Stimulated activated CD4-positive, alpha-beta T cell treated with anti-CD3 and anti-CD28 coated beads, Interleukin-4, amount 100 ng/mL, for 4 hours (primary cell): ENCODE measurements at places on chromosomes 16 and 17.

GRCh38 chr16:79928142-79928873, 327.8 kb upstream of the MAF start:
- DNase-seq: no peak

GRCh38 chr17:8048736-8049135, 9.9 kb downstream of the ALOX15B start:
- DNase-seq: no peak

DNA sequence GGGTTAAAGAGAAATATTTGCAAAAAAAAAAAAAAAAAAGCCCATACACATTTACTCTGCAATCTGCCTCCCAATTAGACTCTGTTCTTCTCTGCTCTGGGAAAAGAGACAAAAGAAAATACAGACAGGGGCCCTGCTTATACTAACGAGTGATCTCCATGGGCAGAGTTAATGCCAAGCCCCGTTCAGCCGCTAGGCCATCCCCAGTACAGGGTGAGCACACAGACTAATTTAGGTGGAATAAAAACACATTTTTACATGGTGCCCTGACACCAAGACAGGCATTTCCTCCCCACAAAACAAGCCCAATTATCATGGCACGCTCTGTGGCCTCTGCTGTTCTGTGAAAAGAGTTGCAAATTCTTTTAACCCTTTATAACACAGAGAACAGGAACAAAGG, 356.3 kb upstream of the C16orf82 start:
- no peak for DNase-seq

- peak; percentile 14 for DNase-seq
These were observed 31.8 kb downstream of the USP7 start for GRCh38 chr16:8931859-8932258.

DNA sequence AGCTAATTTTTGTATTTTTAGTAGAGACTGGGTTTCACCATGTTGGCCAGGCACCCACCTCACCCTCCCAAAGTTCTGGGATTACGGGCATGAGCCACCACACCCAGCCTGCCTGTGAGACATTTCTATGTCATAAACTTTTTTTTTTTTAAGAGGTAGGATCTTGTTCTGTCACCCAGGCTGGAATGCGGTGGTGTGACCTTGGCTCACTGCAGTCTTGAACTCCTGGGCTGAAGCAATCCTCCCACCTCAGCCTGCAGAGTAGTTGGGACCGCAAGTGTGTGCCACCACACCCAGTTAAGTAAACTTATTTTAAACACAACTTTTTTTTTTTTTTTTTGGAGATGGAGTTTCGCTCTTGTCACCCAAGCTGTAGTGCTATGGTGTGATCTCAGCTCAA, 47.2 kb downstream of the SCNN1G start:
- no peak for DNase-seq

DNA sequence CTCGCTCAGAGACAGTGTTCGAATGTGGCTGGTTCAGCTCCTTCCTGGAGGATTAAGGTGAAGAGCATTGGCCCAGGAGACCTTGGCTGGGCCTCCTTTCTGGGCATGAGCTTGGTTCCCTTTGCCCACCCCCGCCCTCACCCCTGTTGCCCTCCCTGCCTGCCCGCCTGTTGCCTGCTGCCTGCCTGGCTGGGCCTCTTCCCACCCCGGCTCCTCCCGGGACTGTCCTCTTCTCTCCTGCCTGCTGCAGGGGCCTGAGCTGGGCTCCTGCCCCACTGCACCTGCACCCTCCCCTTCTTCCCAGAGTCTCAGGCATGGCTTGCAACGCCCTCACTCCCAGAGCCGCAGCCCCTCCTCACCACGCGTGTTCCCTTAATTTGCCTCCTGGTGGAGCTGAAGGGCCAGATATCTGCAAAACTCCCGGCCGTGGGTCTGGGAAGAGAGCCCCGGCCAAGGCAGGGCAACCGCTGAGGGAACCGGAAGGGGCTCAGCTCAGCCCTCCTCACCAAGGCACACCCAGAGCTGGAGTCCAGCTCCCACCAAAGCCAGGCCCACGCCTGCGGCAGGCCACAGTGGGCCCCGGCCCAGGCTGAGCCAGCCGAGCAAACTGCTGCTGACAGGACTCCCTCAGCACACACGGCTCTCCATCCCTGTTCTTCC, 31.2 kb downstream of the MNT start:
- no peak for DNase-seq

DNA sequence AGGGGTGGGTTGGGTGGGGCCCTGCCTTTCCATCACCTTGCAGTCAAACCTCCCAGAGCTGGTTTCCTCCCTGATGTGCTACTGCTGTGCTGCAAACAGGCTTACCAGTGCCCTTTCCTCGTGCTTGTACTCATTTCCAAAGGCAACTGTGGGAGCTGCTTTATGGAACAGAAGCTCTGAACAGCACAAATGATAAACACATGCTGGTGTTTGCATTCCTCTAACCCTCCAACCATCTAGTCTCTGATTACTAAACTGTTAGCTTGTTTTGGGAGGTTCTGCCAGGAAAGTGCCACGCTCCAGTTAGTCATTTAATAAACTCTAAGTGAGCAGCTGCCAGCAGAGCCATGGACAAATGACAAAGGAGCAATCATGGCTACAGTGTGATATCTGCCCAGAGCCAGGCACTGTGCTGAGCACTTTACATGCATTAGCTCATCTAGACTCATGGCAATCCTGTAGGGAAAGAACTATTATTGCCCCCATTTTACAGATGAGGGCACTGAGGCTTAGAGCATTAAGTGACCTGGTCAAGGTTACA, 110.4 kb downstream of the VAT1L start:
- no peak for DNase-seq

- DNase-seq: no peak
These were observed 78.5 kb upstream of the C16orf82 start for GRCh38 chr16:26988186-26988585.

- DNase-seq: no peak
These were observed 308.4 kb downstream of the ABCC12 start for GRCh38 chr16:47847220-47847970.

GRCh38 chr16:81996664-81997509, 14.4 kb downstream of the SDR42E1 start:
- DNase-seq: no peak

DNA sequence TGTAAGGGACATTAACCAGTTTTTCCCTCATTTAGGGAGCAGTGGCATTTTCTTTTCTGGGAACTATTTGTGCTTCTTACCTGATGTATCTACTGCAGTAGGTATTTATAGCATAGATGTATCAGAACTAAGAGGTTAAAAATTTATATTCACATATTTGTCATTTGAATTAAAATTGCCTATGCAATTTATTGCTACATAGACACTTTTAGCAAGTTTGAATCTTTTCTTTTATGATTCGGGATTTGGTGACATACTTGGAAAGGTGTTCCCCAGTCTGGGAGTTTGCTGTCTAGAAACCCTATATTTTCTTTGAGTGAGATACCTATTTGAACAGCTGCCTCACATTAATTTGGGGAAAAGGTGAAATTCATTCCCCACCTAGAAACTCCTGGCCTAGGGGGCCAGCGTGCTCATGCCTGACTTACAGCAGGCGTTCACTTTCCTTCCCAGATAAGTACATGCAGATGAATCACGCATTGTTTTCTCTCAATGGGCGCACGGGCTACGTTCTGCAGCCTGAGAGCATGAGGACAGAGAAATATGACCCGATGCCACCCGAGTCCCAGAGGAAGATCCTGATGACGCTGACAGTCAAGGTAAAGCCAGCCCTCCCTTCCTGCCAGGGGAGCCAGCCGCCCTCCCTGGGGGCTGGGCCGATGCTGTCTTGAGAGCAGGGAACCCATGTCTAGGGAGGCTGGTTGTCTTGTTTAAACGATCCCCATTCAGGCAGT, 73.8 kb downstream of the SDR42E1 start:
- no peak for DNase-seq

DNA sequence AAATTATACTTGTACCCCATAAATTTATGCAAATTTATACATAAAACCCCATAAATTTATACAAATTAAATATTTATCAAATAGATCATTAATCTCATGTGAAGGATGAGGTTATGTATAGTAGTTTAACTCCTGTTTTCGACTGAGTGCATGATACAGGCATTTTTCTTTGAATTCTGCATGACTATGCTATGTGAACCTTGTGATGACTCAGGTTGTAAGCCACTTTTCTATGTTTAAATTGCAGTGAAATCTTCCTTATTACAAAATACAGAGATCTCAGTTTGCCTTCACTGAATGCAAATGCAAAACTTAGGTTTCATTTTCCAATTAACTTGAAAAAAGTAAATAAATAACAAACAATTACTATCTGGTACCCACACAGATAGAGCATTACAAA, 843.7 kb downstream of the CDH11 start:
- no peak for DNase-seq

DNA sequence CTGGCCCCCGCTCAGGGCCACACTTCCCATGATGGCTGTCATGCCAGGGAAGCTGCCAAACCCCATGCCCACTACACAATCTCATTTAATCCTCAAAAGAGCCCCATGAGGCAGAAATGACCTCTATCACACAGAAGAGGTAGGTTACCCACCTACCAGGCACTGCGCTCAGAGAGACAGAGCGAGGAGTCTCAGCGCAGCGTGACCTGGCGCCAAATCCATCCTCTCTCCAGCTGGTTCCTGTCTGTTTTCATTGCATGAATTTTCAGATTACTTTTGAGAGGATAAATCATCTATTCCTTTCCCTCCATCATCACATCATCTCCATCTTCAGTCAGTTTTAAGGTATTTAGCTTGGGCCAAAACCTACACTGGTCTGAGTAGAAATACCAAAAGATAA, 101.5 kb upstream of the DNAH17 start:
- no peak for DNase-seq

DNA sequence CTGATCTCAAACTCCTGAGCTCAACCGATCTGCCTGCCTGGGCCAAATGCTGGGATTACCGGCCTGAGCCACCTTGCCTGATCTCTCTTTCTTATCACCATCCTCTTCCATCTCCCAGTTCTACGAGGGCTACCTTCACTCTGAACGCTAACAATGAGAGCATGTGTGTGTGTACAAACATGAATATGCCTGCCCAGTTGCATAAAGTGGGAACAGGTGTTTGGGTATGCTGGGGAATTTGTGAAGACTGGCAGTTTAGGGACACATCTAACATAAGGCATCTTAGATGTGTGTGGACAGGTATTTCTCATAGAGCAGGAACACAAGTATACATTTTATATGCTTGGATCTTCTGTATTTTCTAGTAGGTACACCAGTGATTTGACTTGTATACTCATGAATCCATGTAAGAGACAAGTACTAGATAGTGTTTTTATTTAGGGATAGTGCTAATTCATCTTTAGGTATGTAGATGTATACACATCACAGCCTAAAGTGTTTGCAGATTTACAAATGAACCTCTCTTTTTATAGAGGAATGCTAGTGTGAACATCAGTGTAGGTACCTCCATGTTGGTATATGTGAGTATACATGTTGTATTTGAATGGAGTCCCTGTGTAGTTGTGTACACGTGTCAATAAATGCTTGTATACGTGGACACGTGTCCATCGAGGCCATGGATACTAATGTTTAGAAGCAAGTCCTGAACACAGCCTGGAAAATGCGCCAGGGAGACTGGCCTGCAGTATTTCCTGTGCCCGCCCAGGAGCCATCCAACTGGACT, 1.2 kb upstream of the DLX4 start:
- no peak for DNase-seq

DNA sequence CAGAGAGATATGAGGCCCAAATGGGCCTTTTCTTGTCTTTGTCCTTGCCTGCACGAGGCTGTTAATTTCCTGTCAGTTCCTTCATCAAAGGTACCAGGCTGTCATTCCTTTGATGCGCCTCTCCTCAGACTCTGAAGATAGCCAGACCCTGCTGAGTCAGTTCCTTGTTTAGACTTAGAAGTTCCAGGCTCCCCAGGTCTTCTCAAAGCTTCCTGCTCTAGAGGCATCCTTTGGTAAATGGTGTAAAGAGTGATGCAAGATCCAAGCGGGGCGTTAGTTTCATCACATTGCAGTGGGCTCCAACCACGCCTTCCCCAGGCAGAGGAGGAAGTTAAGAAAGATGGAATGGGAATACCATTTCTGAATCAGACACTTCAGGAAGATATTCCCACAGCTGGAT, 4.0 kb upstream of the CDH11 start:
- no peak for DNase-seq

DNA sequence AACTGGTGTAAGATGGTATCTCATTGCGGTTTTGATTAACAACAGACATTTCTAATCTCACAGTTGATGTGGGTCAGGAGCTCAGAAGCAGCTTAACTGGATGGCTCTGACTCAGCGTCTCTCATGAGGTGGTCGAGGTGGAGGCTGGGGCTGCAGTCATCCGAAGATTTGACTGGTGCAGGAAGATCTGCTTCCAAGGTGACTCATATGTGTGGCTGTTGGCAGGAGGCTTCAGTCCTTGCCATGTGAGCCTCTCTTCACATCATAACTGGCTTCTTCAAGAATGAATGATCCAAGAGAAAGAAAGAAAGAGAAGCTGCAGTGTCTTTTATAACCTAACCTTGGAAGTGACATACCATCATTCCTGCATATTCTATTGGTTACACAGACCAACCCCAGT, 376.1 kb downstream of the SEC14L1 start:
- DNase-seq: no peak

DNA sequence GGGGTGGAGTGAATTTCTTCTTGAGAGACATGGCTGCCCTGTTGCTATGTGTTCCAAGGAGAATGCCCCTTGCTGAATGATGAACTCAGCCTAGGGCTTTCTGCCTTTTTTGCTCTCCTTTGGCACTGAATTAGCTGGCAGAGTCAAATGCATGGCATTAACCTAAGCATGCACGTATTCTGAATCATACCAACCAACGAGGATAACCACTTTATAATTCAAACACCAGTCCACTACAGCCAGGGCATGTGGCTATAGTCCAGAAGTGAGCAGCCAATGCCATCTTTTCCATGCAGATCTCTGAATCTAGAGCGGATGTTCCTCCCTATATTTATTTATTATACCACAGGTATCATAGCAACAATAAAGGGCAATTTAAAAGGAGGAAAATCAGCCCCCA, 15.7 kb downstream of the TMIGD1 start:
- no peak for DNase-seq

DNA sequence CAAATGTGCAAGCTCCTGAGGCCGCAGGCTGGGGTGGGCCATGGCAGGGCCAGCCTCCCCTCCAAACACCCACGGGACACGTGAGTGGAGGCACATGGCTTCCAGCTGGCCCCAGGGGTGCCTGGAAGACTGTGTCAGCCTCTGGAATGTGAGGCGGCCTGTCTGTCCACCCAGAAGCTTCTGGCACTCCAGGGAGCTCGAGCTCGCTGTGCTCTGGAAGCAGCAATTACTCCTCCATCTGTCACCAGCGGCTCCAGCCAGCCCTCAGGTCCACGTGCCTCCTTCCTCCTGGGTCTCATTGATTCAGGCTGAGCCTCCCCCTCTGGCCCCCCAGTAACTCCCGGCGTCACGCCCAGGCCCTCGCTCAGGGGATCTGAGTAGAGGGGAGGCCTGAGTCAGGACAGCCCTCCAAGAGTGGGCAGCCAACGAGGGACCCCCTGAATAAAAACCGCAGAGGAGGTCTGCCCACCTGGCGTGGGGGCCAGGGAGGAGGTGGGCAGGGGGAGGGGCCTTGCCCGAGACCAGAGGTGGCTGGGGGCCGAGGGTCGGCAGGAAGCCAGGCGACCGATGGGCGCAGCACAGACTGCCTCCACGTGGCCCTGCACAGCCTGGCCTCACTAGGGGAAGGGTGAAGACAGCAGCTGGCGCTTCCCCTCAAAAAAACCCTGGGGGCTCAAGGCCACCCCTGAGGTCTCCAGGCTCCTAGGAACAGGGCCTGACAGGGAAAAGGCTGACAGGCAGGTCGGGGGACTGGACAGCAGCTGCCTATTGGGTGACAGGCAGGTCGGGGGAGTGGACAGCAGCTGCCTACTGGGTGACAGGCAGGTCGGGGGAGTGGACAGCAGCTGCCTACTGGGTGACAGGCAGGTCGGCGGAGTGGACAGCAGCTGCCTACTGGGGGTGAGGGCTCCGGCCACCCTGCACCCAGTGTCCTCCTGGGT, 11.9 kb downstream of the PIEZO1 start:
- no peak for DNase-seq

- DNase-seq: no peak
These were observed 268.3 kb downstream of the CDH11 start for GRCh38 chr16:64853551-64853950.
